NCI-H1092 treated with DMSO at 0.1 percent for 48 hours (cell line): ENCODE measurements at places on chromosomes 13 and 19.
A peak's percentile ranks its signal among the peaks of the same experiment; 100 is the strongest.

GRCh38 chr19:41767115-41767514 lies 11.8 kb downstream of the CEACAM6 start:
- DNase-seq = no peak

DNA sequence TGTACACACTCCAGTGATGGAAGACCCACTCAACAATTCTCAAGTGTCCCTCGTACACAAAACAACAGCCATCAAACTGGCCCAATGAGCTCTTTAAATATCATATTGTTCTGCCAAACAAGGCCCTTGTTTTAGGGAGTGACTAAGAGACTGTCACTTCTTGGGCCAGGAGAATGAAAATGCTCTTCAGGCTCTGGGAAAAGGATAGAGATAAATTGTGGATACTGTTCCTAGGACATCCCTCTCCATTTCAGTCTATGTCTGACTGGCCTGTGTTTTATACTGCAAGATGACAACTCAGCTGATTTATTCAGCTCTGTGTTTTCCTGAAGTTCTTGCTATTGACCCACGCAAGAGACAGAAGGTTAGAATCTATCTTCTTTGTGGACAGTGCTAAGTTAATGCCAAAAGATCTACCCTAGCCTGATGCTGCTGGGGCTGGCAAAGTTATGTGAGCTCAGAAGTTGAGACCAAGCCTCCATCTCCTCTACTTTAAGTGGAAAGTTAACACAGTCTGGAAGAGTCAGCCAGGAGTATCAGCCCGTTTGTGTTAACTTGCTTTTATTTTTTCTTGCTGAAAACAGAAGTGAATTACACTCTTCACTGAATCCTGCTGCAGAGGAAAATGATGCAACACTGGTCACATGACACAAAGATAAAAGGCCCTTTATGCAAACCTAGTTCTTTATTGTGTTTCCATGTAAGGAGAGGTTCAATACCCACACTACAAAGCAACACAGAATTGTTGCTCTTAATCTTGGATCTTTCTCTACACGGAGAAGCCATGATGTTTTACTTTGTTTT lies 14.6 kb downstream of the FRY start:
- DNase-seq = peak; percentile 21

DNA sequence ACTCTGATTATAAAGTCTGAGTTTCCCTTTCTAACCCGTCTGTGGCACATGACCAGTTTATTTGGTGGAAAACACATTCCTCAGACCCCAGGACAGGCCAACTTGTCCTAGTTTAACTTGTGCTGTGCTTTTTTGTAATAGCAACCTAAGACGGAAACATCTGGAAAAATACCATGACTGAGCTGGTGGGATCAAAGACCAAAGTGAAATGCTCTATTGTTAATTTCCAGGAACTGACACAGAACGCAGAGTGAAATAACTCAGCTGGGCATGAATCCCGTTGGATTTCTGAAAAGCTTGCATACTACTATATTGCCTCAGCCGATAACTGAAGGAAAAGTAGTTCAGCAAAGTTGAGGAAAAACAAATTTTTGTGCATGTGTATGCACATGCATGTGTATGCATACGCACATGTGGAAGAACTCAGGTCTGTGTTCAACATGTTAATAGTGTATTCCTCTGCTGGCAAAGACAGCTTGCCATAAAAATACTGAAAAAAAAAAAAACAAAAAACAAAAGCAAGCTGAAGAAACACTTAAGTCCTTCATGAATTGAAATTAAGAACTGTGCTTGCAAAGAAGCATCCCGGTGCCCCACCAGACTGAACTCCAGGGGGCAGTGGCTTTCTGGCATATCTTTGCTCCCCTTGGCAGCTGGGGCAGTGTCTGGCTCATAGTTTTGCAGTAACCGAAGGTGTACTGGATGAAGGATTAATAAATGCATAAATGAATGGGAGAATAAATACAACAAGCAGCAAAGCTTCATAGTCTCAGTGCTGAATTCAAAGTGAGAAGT lies 187.8 kb downstream of the LHFPL6 start:
- peak; percentile 52 for DNase-seq

- DNase-seq = no peak
Observed at GRCh38 chr13:73428137-73428536, 369.3 kb downstream of the KLF5 start.

- no peak for DNase-seq
Observed at GRCh38 chr19:8681345-8682029, 17.1 kb downstream of the ACTL9 start.

DNA sequence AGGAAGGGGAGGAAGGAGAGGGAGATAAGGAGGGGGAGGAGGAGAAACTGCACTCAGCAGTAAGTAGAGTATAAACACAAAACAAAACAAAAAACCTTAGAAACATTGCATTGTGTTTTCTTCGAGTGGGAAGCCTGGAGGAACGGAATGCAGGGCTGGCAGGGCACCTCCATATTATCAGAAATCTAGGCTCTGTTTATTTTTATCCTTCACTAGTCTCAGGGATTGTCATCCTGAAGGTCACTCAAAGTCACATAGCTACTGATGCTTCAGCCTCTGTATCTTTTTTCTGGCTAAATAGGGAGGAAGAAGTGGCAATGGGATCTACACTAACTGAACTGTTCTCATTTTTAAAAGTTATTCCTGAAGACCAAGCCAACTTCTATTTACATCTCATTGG lies 467.8 kb downstream of the KCTD12 start:
- no peak for DNase-seq

DNA sequence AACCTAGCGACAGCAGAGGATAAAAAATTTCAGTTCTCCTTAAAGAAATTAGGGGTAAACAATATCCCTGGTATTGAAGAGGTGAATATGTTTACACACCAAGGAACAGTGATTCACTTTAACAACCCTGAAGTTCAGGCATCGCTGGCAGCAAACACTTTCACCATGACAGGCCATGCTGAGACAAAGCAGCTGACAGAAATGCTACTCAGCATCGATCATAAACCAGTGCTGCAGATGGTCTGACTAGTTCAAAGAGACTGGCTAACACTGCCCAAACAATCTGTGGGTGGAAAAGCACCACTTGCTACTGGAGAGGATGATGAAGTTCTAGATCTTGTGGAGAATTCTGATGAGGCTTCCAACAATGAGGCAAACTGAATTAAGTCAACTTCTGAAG lies 19.9 kb upstream of the ACOD1 start:
- DNase-seq = no peak

DNA sequence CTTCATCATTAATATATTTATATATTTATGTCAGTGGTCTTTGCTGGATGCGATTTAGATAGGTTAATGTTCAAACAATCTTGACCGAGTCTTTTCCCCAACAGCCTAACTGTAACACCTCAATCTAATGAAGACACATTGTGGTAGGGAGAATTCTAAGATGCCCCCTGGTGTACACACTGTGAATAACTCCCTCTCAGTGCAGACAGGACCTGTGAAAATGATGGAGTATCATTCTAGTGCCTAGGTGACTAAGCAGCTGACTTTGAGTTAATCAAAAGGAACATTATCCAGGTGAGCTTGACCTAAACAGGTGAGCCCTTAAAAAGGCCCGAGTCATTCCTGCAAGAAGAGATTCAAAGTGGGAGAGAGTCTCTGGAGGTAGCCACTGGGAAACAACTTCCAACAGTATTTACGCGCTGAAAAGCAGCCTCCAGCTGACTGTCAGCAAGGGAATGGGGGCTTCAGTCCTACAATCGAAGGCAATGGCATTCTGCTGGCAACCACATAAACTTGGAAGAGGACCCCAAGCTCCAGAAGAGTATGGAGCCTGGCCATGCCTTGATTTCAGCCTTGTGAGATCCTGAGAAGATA lies 28.0 kb upstream of the KBTBD7 start:
- DNase-seq = peak; percentile 19
